ENCODE measurements at places on chromosomes 4 and X.

GRCh38 chr4:85149676-85150075, 183.2 kb upstream of the WDFY3 start:
- no peak for DNase-seq

DNA sequence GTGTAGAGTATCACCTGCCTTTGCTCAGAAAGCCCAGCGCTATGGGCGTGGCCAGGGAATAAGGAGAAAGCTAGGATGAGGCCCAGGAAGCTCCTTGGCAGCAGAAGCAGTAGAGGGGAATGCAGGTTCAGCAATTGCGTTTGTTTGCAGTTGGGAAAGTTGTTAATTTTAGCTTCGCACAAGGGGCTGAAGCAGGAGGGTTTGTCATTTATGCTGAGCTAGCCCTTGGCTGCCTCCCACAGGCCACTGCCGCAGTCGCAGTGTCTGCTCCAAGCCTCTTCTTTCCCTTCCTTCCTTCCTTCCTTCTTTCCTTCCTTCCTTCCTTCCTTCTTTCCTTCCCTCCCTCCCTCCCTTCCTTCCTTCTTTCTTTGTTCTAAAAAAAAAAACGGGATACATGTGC, 21.5 kb downstream of the FRMPD3 start:
- no peak for DNase-seq

DNA sequence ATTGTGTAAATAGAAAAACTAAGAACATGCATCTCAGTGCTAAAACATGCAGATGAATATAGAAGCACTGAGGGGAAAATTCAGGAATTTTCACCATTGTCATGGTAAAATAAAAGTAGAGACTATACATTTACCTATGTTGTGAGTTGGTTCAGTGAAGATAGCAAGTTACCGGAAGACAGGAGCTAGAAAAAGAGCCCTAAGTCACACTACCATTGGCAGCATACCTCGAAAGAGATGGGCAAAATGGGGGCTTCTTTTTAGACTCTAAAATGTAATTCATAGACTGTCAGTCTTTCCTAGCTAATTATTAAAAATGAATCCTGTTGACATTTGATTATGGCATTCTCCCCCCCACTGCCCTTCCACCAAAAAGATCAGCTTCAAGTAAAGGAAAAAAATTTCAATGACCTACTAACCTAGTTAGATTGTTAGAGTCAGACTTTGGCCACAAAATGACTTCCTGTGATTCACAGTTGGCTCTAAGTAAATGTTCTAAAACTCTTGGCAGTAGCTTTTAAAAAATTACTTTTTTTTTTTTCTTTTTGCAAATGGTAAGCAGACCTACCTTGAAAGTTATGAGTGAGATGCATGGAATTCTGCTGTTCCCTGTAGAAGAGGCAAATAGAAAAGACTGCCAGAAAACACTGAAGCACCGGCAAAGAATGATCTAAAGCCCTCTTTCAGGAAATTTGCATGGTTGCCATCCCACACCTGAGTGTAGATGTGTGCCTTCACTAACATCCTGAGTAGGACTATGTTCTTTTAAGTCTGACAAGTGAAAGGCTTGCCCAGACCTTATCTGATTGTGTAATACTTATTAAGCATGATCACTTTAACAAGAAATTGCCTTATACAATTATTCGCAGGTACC, 26.4 kb upstream of the ARSJ start:
- DNase-seq: no peak

GRCh38 chr4:73740353-73740778, at the start of gene CXCL8:
CXCL8 (plus strand) TSS chr4:73740569; CDS start chr4:73740659, 90 bp downstream.
- DNase-seq: no peak

GRCh38 chr4:64780664-64781063, 371.4 kb upstream of the TECRL start:
- DNase-seq: no peak

DNA sequence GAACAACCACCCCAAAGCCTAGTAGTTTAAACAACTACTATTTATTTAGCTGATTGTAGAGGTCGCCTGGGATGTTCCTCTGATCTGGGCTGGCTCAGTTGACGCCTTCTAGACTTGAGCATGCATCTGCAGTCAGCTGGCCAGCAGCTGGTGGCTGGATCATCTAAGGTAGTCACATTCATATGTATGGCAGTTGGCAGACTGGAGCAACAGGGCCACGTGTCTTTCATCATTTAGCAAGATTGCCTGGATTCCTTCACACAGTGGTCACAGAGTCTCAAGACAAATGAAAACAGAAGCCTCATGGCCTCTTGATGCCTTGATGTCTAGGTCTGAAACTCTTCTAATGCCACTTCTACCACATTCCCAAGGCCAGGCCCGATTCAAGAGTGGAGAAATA, 220.6 kb upstream of the S100G start:
- DNase-seq: no peak

DNA sequence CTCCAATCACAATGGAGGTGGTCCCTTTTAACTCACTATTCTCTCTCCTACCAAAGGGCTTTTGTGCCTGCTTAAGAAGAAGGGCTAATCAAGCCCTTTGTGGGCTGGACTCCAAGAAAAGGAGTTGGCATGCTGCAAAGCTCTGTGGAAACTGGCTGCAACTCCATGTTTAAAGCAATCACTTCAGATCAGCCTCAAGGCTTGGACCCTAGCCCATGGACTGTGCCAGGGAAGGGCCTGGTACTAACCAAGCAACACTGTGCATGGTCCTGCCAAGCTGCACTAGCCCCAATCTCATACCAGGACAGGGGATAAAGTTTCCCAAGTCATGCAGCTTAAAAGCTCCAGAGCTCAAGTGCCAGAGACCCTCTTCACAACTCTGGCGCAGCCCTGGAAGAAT, 86.7 kb downstream of the ATP8A1 start:
- no peak for DNase-seq
